Stimulated activated CD8-positive, alpha-beta memory T cell treated with anti-CD3 and anti-CD28 coated beads, Interleukin-4, amount 100 ng/mL, for 24 hours (primary cell): ENCODE measurements at places on chromosomes 6 and 20.

DNA sequence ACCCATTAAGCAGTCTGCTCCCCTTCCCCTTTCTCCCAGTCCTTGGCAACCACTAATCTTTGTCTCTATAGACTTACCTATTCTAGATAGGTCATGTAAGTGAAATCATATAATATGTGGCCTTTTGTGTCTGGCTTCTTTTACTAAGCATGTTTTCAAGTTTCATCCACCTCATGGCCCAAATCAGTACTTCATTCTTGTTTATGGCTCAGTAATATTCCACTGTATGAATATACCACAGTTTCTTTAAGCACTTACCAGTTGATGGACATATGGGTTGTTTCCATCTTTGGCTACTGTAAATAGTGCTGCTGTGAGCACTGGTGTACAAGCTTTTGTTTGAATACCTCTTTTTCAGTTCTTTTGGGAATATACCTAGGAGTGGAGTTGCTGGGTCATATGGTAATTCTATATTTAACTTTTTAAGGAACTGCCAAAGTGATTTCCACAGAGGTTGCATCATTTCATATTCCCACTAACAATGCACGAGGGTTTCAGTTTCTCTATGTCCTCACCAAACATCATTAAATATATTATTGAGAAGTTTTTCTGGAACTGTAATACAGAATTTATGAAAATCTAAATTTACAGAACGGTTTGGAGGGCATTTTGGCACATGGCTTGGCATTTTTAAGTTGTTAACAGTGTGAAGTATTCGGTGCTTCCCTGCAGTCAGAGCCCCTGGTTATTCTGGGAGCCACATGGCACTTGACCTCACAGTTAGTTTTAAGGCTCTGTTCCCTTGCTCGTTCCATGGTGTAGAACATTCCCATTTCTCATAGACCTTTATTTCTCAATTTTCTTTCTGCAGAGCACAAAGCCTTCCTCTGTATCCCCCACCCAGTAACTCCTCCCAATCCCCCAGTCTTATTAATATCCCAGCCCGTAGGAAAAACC is 27.0 kb upstream of the DTNBP1 start:
- no peak for DNase-seq

- DNase-seq: no peak
Measured at GRCh38 chr6:117561128-117561527, 41.2 kb downstream of the GOPC start.

- DNase-seq: no peak
Measured at GRCh38 chr6:1385129-1386037, 4.0 kb upstream of the FOXF2 start.

- DNase-seq: no peak
Measured at GRCh38 chr6:84466511-84466910, 239.1 kb upstream of the CEP162 start.

GRCh38 chr6:11403035-11403601 is 134.4 kb upstream of the TMEM170B start:
- DNase-seq: no peak

DNA sequence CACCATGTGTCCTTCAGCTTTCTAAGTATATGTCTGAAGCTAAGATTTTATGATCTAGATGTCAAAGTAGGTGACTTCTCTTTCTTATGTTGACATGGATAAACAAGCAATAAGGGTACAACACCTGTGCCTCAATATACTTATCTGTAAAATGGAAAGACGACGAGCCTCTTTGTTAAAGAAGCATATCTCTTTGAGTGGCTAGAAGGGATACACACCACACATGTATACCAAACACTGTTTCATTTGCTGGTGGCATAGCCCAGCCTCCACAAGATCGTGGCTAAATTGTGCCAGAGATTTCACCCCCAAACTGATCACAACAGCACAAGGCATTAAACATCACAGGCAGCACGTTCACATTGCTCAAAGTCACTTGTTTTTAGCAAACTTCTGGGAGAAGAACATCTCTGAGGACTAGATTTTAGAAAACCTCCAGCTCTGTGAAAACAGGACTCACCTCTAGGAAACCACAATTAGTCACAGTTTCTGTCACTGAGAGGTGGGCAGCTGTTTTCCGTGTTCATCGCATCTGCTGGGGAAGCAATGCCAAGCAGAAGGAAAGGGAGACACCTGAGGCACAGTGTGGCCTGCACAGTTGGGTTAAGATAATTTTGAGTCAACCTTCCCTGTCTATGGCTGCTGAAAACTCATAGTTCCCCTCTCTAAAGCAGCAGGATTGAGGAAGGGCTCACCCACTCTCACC is 263.0 kb upstream of the PLCB4 start:
- DNase-seq: no peak
